ENCODE measurements at places on chromosomes 3 and 15. TPM values are rescaled to one million over a fixed set of nuclear protein-coding genes. Genes with fewer than 3 reads are reported as not detected.
A peak's percentile ranks its signal among the peaks of the same experiment; 100 is the strongest.

CSPG5 gene
- 2.3 TPM for total RNA-seq

SNX33 gene
- 28.9 TPM for total RNA-seq

RUVBL1 gene
- total RNA-seq = 21.4 TPM

GOLGA8O gene
- not detected for total RNA-seq

RFC4 gene
- total RNA-seq = 8.4 TPM

CTXND1 gene
- total RNA-seq = 1.8 TPM

QTRT2 gene
- 22.2 TPM for total RNA-seq

ERICH6 gene
- total RNA-seq = not detected

RTP4 gene
- 10.9 TPM for total RNA-seq

WNT7A gene
- total RNA-seq = 4.1 TPM

CACNA2D3 gene
- total RNA-seq = 3.6 TPM

ZNF385D gene
- total RNA-seq = 2.9 TPM

DNA sequence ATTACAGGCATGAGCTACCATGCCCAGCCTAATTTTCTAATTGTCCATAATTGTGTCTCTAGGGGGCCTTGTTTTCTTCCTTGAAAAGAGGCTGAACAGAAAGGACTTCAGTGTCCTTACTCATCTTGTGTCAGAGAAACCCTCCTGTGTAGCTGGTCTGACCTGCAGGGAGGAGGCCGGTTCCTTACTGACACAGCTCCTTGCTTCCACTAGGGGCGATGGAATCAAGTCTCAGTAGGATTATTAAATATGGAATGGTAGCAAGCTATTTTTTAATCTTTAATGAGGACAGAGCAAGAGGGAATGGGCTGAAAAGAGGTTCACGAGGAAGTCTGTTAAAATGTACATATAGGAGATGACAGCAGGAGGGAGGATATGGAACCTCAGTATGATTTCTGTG is 8.6 kb downstream of the LPCAT4 start:
- DNase-seq = no peak

- no peak for DNase-seq
Measured at GRCh38 chr3:176632925-176633324, 564.4 kb downstream of the TBL1XR1 start.

GRCh38 chr3:122609798-122610559 is 32.5 kb downstream of the PARP15 start:
- no peak for DNase-seq

- DNase-seq = no peak
Measured at GRCh38 chr15:68616397-68616796, 37.6 kb downstream of the CORO2B start.

GRCh38 chr3:105157766-105158085 is 209.0 kb upstream of the ALCAM start:
- no peak for DNase-seq

DNA sequence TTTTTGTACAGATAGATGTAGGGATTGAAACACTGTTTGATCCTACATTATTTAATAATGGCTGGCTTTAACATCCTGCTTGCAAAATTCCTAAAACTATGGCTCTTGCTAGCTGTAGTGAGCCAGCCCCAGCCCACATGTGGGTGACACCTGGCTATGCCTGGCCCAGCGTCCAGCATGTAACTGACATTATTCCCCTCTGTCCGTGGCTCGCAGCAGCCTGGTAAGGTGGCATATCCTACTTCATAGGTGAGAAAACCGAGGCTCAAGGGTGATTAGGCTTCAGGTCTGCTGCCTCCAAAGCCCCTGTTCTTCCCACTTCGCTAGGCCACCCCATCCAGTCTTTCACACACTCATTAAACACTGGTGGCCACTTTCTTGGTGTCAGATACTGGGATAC is 1.6 kb downstream of the CALML4 start:
- no peak for DNase-seq

- DNase-seq = no peak
Measured at GRCh38 chr15:58472821-58473581, 41.2 kb downstream of the LIPC start.

DNA sequence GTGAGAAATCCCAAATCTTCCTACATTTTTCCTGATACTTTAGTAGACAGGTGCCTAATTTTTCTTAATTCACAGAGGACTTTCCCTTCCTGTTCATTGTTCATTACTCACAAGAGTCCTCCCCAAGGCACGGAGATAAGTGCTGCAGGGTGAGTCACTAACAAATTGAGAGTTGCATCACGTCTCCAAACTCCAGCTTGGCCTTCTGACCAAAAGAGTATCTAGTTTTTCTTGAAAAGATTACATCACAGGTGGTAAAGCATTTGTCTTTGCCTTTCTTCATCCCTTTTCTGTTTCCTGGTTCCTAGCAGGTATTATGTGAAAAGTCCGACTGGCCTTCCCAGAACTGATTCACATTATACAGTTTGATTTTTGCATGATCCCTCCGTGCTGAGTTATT is 24.9 kb upstream of the RASGRP1 start:
- DNase-seq = no peak

DNA sequence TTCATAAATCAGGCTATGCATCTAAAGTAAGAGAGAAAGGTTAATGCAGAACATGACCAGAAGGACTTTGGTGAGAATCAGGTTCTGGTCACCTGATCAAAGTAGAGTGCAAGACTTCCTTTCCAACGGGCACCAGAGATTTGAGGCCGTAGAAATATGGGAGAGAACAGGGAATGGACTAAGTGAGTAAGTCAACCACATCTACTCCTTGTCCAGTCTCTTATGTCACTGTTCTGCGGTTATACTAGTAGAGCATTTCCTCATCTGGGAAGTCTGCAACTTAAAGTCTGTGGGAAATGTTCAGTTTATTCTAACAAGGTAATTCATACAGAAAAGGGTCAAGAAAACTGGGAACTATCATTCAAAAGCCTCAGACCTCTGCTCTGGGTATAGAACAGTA is 232.8 kb downstream of the CPNE4 start:
- DNase-seq = no peak

DNA sequence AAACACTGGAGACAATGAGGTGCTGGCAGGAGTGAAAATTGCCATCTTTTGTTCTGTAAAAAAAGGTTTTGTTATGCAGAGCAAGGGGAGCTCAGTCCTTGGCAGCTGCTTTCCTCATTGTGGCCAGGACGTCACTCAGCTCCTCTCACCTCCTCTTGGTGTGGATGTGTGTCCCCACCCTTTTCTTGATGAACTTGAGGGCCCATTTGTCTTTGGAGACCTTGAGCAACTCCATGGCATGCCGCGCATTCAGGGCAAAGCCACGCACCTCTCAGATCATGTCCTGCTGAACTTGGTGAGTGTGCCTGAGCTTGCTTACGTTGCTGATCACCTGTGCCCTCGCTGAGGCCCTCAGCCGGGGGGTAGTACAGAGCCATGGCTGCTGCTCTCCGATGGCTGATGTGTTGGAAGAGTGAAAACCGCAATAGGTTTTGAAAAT is 24.5 kb upstream of the BDH1 start:
- no peak for DNase-seq

DNA sequence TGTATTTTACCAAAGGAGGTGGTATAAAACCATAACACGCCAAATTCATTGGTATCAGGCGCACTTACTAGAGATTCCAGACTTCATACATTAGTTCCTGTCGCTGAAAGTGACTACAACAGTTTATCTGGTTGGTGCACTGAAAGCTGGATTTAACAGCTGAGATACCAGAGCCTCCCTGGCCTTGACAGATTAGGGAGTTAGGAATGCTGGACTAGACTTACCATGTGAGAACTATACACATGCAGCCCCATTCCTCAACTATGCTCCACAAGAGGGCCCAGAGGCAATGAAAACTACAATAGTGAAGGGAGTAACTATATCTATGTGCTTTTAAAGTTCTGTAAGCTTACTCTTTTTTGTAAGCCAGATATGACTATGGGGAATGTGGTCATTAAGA is 174.4 kb downstream of the STAG1 start:
- no peak for DNase-seq

GRCh38 chr3:126394179-126394976 is at the start of gene CFAP100:
Gene CFAP100 (plus strand): TSS chr3:126394909. CDS start chr3:126396001, 1,092 bp downstream.
- peak; percentile 78 for DNase-seq

- no peak for DNase-seq
Measured at GRCh38 chr3:42591811-42592210, 1.2 kb downstream of the SS18L2 start.

- no peak for DNase-seq
Measured at GRCh38 chr3:32175607-32176197, 62.8 kb upstream of the CMTM8 start.

GRCh38 chr3:42292009-42292408 is 26.0 kb upstream of the CCK start:
- DNase-seq = no peak

DNA sequence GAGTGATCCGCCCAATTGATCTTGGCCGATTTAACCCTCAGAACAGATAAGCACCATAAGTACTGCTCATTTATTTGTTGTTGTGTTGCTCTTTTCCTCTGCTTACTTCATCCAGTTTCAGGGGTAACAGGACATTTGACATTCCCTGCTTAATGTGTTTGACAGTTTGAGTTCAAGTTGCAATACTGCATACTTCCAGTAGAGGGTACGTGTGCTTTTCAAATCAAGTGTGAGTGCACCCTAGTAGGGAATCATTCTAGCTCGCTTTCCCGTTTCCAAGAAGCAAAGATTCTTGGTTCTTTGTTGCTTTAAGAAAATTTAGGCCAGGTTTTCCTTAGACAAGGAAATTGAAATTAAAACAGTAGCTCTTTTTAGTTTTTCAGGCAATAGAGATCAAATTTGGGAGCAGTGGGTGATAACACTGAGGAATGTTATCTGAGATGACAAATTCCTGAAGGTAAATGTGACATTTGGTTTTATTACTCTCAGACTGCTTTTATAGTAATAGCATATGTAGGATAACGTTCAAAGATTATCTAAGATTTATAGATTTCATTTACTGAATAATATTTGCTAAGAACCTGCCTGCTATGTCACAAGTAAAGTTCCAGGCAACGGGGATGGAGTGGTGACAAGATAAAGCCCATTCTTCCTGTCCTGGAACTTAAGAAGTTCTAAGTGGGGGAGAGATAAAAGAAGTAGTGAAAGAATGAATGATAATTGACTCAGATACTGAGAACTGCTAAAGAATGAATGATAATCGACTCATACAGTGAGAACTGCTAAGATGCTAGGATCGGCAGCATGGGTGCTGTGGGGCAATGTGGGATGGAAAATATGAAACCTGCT is 73.3 kb downstream of the SYNPR start:
- DNase-seq = no peak

- DNase-seq = no peak
Measured at GRCh38 chr3:154223519-154223918, 100.8 kb downstream of the DHX36 start.

GRCh38 chr3:50427217-50427616 is 67.9 kb upstream of the TMEM115 start:
- DNase-seq = no peak

GRCh38 chr3:196399485-196399945 is 32.7 kb downstream of the UBXN7 start:
- no peak for DNase-seq

DNA sequence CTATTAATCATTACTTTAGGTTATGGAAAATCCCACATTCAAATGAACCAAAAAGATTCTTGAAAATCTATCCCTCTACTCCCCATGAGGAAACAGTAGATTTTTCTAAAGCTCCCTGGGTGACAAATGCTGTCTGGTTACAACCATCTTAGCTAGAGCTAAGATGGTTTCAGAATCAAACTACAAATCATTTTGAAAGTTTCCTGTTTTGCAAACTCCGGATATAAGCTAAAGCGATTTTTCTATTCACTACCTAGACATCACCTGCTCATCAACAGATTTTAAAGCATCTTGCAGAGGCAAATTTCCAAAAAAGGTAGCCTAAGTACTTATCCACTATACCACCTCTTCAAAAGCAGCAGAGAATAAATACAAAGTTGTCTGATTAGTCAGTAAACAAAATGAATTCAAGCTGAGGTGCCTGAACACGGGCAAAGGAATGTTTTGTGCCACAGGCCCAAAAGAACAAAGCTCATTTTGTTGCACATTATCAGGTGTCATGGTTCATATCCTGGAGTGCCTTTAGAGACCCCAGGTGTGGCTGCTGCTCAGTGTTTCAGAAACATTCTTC is 204.9 kb downstream of the TNIK start:
- no peak for DNase-seq

GRCh38 chr3:129600348-129600747 is 6.1 kb downstream of the PLXND1 start:
- DNase-seq = no peak

DNA sequence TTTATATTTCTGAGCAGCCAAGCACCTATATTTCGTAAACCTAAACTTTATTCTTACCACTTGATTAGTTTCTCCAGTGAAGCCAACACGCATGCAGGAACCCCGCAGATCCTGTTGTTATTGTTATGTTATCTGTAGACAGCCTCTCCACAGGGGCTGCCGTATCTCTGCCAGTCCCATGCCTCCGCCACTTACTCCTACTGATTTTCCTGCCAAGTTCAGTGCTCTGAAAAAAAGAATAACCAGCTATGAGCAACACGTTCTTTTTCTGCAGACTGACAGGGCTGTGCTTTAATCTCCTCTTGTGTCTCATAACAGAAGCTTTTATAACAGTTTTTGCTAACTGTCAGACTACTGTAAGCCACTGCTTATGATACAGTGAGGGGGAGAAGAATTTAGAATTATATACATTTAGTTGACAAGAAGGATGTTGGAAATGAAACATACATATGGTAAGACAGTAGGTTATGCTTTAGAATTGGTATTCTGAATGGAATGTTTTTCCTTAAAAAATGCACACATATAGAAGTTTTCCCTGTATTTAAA is 347.4 kb downstream of the SI start:
- no peak for DNase-seq

DNA sequence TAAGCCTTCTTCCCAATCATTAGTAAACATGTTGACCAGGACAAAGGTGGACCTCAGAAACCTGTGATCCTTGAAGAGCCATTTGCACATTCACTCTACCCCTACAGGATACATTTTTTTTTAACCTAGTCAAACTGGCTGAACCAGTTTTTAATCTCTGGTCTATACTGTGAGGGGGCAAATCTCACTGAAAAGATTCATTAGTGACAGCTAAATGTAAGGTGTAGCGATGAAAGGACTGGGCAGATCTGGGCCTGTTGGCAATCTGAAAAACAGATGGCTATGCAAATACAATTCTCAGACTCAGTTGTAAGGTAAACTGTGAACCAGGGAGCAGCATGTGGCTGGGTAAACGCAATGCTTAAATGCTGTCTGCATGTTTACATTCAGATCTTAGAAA is 75.6 kb upstream of the SNTN start:
- DNase-seq = no peak

DNA sequence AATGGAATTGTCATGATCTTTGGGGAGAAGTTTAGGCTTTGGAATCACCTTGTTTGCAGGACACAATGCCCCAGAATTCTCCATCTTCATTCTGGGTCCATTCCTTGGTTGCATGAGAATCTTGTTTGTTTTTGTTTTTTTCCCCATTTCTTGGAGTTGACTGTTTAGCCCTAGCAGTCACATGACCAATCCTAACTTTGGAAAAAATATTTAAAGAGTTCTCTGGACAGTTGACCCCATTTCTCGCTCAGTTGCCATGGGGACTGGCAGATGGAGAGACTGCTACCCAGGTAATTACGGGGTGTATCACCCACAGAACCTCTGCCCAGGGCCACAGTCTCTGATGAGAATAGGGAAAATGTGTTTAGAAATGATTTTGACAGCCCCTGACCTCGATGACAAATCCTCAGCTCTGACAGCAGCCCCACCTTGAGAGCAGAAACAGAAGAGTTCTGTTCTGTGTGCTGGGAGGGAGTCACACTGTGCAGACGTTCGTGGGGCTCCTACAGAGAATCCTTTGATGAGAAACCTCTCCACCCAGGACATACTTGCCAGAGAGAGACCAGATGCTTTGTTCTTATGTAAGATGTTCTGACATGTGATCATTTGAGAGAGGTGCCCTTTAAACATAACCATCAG is 57.7 kb downstream of the IL16 start:
- no peak for DNase-seq

- no peak for DNase-seq
Measured at GRCh38 chr15:58690703-58691102, 58.8 kb downstream of the ADAM10 start.

Data from lower lobe of right lung (tissue), 2 donors.